ENCODE measurements at places on chromosomes 2 and 18.

DNA sequence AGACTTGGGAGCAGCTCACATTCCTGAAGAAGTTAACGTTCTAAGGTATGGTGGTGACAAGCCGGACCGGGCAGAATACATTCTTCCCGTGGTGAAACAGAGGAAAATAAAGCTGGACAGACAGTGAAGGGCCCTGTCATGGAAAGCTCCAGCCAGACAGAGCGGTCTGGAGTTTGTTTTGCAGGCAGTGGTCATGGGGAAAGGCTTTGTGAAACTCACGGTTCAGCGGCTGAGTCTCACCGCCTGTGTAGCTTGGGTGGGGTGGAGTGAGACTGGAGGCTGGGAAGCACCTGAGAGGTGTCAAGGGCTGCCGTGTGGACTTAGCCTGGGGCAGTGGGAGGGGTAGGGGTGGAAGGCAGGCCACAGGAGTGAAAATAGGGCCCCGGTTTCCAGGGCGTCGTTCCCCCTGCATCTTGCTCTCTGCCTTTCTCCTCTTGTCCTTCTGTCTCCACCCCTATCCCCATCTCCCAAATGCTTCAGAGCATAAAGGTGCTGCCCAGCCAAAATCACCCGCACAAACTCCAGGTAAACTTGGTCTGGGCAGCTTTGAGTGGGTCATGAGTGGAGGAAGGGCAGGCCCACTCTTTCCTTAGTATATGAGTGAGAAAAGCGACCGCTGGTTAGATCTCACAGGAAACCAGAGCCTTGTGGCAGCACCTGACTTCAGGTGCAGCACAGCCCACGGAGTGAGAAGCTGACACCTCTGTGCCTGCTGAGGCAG is 11.4 kb upstream of the SLC20A1 start:
- DNase-seq: peak; percentile 44

GRCh38 chr2:206853915-206854314 is 85.4 kb upstream of the CPO start:
- DNase-seq: no peak

DNA sequence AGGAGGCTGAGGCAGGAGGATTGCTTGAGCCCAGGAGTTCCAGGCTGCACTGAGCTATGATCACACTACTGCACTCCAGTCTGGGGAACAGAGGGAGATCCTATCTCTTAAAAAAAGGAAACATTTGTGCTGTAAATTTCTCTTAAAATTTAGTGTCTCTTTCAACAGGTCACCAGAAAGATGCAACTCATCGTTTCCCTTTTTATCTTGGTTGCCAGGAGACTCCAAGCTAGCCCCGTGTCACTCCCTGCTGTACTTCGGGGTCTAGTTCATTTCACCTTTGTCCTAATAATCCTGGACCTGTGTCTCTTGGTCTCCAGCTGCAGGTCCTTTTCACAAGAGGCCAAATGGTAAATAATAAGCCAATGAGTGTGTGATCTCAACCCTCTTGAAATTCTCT is 7.1 kb downstream of the HS1BP3 start:
- no peak for DNase-seq

DNA sequence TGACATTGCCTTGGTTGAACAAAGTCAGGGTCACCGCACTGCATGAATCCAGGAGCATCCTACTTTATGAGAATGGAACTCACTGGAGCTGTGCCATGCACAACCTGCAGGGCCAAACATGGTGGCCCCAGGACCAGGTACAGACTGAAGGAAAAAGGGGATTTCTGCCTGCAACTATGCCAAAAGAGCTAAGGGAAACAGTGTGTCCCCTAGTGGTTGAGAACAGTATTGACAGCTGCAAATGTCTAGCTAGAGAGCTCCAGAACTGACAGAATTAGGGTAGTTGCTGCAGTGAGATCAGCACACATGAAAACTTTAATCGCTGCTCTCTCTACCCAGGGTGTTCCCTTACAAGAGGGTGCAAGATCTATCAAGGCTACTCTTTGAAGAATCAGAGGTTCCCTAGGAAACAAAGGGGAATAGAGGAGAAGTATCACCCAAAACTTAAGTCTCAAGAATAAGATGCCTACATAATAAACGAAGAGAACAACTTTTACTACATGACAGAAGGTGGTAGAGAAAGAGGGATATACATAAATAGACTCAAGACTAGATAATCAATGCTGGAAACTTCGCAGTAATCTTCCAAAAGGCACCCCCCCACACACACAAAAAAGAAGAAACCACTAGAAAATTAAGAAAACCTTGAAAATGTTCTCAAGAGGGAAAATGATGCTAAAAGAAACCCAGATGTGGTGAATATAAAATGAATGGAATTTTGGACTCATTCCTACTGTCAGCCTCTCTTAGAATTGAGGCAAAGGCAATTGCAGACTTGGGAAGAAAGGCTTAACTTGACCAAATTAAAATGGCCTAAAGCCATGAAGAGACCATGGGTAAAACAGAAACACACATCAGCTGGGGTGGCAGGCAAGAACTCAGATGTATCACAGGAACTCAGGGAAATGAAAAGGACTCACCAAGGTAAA is 43.6 kb upstream of the IHH start:
- DNase-seq: peak; percentile 69

DNA sequence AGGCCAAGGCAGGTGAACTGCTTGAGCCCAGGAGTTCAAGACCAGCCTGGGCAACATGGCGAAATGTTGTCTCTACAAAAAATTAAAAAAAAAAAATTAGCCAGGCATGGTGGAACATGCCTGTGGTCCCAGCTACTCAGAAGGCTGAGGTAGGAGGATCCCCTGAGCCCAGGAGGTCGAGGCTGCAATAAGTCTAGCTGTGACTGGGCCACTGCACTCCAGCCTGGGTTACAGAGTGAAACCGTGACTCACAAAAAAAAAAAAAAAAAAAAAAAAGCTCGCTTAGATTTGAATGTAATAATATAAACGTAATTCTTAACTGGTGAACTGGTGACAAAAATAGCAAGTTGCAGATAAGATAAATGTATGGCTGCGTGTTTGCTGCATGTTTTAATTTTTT is 56.5 kb downstream of the TFCP2L1 start:
- DNase-seq: no peak

DNA sequence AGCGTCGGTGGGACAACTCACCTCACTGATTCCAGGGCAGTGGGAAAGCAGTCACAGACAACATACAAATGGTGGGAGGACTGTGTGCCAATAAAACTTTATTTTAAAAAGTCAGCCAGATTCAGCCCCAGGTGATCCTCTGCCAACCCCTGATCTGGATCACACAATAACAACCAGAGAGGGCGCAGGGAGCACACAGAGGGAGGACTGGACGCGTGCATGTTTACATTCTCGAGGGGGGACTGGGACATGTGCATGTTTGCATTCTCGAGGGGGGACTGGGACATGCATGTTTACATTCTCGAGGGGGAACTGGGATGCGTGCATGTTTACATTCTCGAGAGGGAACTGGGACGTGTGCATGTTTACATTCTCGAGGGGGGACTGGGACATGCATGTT is 209.5 kb downstream of the NDUFA10 start:
- DNase-seq: no peak

GRCh38 chr2:203859030-203859789 is 8.4 kb upstream of the CTLA4 start:
- no peak for DNase-seq

DNA sequence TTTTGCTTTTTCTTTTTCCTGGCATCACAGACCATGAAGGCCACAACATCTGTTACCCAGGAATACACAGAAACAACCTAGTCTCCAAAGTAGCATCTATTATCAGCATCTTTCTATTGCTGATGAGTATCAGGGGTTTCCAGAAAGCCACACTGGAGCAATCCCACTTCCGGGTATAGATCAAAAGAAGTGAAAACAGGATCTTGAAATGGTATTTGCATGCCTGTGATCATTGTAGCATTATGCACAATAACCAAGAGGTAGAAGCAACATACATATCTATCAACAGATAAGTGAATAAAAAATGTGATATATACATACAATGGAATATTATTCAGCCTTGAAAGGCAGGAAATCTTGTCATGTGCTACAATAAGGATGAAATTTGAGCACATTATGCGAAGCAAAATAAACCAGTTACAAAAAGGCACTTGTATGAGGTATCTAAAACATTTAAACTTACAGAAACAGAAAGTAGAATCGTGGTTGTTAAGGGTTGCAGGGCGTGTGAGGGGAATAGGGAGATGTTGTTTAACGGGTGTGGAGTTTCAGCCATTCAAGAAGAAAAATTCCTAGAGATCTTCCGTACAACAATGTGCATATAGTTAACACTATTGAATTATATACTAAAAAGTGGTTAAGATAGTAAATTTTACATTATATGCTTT is 115.1 kb downstream of the KCNE4 start:
- no peak for DNase-seq

DNA sequence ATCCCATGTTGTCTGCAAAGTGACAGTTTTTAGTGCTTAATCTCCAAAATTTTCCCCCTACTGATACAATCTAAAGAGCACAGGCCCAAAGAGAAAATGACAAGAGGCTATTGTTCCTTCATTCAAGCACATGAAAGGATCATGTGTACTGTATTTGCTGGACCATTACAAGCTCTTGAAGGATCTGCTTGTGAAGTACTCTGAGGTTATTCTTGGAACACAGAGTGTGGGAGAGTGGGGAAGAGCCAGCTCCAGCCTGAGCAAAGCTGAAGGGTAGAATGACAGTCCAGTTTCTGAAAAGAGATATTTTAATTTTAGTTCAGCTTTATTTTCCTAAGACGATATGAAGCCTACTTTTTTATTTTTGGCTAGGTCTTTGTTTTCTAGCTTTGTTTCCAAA is 112.2 kb downstream of the GALNT3 start:
- no peak for DNase-seq

GRCh38 chr2:236901956-236902355 is 183.7 kb upstream of the COPS8 start:
- no peak for DNase-seq

GRCh38 chr2:106358081-106358480 is 110.1 kb downstream of the RGPD3 start:
- DNase-seq: no peak

- DNase-seq: no peak
Observed at GRCh38 chr2:151655663-151656398, 78.4 kb downstream of the NEB start.

DNA sequence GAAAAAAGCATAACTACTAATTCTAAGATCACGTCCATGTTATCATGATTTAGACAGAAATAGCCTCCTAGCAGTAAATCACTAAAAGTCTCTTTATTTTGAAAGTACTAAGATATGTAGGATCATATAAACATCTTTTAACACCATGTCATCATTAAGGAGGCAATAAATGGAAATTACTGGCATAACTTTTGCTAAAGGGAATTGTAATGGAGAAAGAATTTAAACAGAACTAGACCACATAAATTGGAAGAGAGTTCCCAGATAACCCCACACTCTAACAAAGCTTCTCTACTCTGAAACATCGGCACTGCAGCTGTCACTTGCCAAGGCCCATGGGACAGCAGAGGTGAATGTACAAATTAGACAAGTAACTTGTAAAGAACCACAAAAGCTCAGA is 29.5 kb downstream of the STK39 start:
- DNase-seq: no peak

DNA sequence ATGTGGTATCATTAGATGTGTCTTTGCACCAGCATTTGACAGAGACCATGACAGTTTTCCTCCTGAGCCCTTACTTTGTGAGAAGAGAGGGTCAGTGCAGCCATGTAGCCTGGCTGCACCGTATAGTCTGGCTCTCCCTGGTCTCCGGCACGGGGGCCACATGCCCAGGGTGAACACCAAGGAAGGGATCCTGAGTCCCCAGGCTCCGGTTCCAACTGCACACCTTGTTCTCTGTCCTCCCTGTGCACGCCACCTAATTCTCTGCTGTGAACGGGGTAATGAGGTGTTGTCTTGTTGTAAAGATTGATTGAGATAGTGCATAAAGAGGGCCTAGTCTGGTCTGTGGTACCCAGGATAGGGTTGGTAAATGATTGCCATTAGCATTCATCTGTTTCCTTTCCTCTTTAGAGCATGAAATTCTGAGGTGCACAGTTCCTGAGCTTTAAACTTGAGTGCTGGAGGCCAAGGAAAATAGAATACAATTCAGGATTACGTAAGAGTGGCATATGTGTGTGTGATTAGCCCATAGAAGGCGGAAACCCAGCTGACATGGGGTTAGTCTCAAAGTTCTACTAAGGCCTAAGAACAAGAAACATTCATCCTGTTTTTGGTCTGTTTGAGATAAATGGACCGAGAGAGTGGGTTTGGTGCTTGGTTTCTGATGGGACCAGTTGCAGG is 55.5 kb downstream of the NCK2 start:
- DNase-seq: no peak

- no peak for DNase-seq
Observed at GRCh38 chr18:45139478-45139877, 458.8 kb downstream of the SETBP1 start.

GRCh38 chr2:142415461-142415860 is 284.6 kb upstream of the LRP1B start:
- no peak for DNase-seq

DNA sequence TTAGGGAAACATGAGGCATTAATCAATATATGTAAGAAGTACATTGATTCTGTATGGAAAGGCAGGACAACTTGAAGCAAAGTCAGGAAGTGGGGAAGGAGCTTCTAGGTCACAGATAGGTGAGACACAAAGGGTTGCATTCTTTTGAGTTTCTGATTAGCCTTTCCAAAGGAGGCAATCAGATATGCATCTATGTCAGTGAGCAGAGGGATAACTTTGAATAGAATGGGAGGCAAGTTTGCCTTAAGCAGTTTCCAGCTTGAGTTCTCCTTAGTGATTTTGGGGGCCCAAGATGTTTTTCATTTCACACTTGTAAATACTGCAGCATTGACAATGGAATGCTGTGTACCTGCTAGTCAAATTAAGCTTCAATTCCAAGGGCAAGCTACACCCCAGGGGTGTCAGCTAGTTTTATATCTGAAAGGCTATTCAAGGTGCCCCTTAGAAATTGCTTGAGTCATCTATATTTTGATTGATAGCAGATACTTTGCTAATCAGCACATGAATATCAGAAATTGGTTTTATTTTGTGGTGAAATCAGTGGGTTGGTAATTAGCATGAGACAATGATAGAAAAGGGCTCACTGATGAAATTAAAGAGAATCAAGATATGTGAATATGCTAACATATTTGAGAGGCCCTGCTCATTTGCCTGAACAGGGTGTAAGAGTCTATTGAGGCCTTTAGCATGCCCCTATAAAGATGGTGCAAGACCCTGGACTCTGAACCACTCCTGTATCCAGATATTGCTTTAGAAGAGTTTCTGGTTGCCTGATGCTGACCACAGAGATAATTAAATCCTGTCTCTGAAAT is 131.5 kb downstream of the TMEM17 start:
- no peak for DNase-seq

DNA sequence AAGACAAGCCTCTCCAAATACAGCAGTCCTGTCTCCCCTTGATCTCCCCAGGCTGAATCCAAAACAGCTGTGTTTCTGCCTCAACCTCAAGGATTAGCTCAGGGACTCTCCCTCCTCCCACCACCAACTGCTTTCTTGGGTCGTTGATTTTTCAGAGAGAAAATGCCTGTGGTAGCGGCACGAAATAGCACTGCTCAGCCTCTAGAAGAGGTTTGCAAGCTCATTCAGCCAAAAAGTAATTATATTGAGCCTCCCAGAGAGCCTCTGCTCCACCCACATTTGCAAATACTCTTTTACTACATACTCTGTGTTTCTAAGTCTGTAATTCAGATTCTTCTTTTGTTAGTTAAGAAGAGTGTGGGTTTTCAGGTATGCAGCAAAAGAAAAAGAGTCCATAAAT is 396.4 kb upstream of the TNP1 start:
- DNase-seq: no peak
